ENCODE measurements at places on chromosomes 1 and 21.

DNA sequence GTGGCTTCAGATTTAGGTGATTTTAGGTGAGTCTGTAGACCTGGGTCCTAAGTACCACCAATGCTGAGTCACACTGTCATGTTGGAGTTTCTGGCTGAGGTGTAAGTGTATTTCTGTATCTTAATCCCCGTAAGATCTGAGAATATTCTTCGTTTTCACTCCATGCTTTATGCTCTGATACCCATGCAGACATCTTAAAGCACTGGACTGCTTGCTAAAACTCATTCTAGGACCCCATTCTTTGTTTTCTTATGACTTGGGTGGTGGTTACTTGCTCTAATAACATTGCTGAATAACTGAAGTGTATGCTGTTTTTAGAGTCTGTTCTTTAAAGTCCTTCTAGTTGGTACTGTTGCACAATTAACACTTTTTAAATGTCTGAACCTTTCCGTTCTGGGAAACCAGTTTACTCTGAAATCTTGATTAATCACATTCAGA, 36.6 kb downstream of the CDC42 start:
- no peak for DNase-seq

- no peak for DNase-seq
Measured at GRCh38 chr1:29798699-29799566, 562.6 kb downstream of the PTPRU start.

- no peak for DNase-seq
Measured at GRCh38 chr1:244773513-244773912, 61.9 kb upstream of the COX20 start.

DNA sequence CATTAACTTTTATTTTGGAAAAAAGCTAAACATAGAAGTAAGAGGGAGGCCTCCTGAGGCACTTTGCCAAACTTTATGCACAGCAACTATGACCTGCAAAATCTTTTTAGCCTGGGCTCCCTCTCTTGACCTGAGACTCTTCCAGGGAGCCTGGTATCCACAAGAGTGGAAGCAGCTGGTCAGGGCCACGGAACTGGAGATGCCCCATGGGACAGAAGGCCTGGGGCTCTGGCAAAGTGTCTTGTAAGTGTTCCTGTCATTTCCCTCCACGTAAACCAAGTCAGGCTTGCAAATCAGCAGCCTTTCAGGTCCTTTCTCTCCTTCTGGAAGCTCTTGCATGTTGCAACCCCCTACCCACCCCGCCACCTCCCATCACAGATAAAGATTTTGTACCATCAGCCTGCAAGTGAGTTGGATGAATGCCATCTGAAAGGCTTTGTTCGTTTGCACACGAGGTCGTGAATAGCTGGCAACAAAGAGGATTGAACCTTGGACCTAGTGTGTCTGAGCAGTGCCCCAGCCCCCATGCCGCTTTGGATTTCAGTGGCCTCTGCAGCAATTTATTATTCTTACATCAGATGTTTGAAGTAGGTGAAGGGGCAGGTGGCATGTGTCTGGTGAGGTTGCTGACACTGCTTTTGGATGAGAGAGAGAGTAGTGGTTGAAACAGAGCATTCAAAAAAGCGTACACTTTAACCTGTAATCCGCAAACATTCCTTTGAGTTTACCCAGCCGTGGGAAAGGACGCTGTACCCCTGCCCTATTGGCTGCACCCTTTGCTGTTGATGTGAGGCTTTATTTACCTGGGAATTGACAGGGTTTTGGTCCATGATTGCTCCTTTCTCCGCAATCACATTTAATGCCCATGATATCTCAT, 91.6 kb downstream of the GALNT2 start:
- DNase-seq = no peak

DNA sequence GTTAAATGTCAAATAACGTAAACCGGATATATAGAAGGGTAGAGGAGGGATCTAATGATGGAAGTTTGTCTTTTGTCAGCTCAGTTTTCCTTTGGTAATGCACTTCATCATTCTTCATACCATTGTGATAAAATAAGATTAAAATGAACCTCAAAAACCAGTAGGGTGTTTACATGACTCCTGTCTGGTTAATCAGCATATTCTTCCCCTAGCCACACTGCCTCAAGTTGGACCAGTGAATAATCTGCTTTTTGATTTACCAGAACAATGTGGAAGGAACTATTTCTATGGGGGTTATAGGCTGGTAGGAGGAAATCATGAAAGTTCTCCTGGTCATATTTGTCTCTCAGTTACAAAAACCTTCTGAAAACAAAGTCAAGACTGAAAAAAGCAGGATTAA, 634.7 kb downstream of the NCAM2 start:
- DNase-seq = no peak

DNA sequence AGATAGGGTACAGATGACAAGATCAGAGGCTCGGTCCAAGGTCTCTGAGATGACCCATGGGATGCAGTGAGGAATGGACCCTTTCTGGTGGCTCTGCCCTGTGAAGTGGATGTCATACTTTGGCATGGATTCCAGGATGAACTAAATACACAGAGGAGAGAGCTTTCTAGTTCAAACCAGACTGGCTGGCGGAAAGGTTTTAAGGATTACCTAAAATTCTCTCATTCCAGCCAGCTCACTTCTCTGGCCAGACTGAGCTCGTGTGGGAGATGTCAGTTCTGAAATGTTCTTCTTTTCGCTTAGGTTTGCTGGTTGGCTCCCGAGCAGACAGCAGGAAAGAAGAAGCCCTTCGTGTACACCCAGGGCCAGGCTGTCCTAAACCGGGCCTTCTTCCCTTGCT, 6.2 kb downstream of the RNPEP start:
- DNase-seq = peak; percentile 27
